MCF 10A (cell line): ENCODE measurements at places on chromosomes 16 and 17. TPM values are rescaled to one million over a fixed set of nuclear protein-coding genes. Genes with fewer than 3 reads are reported as not detected.

- no peaks in the 10 kb centered on the region for H3K36me3 ChIP-seq
- H3K27me3 ChIP-seq, result no peaks in the 10 kb centered on the region
- no peak overlapping the region for H3K27ac ChIP-seq
- no peak overlapping the region for H3K4me3 ChIP-seq
- H3K4me1 ChIP-seq, result no peaks in the 10 kb centered on the region
Measured at GRCh38 chr16:50578137-50578536, 29.9 kb downstream of the NKD1 start.

DNA sequence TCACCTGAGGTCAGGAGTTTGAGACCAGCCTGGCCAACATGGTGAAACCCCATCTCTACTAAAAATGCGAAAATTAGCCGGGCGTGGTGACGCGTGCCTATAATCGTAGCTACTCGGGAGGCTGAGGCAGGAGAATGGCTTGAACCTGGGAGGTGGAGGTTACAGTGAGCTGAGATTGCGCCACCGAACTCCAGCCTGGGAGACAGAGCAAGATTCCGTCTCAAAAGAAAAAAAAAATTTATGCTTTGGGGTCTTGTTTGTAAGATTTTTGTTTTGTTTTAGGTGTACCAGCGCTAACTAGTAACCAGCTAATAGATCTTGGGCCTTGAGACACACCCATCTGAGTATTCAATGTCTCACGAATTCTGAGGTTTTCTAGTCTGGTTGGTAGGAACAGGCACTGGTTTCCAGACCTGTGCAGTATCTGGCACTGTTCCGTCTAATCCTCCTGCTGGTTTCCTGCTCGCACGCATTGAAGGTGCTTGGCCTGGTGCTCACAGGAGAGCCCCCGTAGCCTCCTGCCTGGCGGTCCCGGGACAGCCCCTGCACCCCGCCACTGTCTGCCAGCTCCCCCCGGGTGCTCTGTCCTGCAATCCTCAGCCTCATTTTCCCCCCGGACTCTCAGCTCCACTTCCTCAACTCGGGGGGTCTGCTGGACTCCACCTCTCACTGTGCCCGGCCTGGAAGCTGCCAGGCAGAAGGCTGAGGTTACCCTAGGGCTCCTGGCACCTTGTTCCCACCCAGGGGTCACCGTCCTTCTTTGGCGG, 10.6 kb upstream of the DUS1L start:
- H3K27ac ChIP-seq, result no peak overlapping the region
- no peak for DNase-seq
- no peaks in the 10 kb centered on the region for H3K4me1 ChIP-seq
- no peaks in the 10 kb centered on the region for H3K27me3 ChIP-seq
- H3K36me3 ChIP-seq, result peaks cover 60% of the 10 kb centered on the region

- peaks cover 5% of the 10 kb centered on the region for H3K4me1 ChIP-seq
- H3K27ac ChIP-seq, result peak overlapping the region; percentile 89
- no peaks in the 10 kb centered on the region for H3K27me3 ChIP-seq
- H3K36me3 ChIP-seq, result peaks cover 5% of the 10 kb centered on the region
- peak overlapping the region; percentile 96 for H3K4me3 ChIP-seq
Measured at GRCh38 chr17:30599428-30600059, 122.3 kb downstream of the GOSR1 start.

DNA sequence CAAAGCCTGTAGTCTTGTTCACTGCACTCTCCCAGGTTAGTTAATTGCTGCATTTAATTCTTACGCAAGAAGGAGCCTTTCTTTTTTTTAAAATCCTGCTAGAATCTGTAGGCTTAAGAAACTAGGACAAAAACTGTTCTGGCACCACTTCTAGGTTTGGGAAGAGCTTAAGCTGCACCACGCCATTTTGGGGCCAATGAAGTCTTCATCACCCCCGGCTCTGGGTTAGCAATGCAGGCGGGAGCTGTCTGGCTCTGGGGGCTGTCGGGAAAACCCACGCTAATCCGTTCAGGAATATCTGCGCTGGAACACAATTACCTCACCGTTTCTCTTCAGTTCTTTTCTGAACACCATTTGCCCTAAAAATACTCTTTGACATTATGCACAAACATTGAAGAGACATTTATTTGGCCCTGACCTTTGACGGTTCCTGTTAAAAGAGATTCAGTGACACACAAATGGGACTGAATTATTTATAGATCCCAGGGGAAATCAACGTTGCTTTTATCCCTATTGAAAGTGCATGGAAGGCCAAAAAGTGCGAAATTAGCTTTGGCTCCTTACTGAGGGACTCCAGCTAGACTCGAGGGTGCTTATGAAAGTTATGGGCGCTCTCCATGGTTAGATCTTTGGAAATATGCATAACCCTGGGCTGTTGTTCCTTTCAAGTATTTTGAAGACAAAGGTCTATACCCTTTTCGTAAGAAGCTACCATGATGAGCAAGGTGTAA, 249.2 kb downstream of the HAPSTR1 start:
- no peaks in the 10 kb centered on the region for H3K4me1 ChIP-seq
- H3K4me3 ChIP-seq, result no peak overlapping the region
- H3K27ac ChIP-seq, result no peak overlapping the region

The DECR2 gene
- 29.0 and 37.2 TPM in 2 replicates for total RNA-seq
